ENCODE measurements at places on chromosomes 3 and 15.

- no peak for DNase-seq
Observed at GRCh38 chr3:99579246-99579645, 59.1 kb upstream of the COL8A1 start.

DNA sequence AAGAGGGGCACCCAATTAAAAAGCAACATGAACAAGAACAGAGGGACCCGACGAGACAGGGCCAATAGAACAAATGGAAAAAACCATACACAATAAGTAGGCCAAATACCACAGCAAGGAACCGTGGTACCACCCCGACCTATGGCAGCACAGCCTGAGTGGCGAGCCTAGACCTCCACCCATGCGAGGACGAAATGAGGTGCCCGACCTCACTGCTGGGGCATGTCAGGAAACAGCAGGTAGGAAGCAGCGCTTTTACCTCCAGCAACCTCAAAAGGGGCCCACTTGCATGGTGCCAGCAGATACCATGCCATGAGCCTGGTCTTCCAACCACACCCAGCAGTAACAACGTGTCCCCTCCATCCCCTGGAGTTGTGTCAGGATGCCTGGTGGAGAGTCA is 77.9 kb downstream of the PCSK6 start:
- no peak for DNase-seq

DNA sequence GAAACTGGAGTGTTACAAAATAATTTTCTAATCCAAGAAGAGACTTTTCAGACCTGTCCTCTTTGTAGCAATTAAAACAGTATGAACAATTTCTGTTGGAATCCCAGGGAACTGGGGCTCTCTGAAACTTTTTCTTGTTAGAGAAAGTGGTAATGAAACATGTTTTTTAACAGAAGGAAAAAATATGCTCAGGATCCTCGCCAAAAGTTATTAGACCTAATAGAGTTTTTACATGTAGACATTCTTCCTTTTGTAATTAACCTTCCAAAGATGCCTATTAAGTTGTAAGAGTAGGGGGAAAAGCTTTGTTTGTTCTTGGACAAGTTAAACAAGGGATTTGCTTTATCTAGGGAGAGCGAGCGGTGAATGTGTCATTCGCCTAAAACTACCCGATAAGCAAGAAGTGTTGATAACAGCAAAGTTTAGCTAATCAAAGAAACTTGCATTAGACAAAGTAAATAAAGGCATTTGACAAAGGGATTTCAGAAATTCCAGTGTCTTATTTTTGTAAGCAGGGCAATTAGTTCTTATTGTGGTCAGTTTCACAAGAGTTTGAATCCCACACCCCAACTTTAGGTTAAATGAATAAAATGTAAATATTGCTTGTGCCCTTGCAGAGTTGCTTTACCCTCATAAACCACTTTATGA is 2.3 kb downstream of the RARB start:
- no peak for DNase-seq

- DNase-seq: no peak
Observed at GRCh38 chr3:120433662-120434331, 17.0 kb downstream of the FSTL1 start.

GRCh38 chr3:58073301-58074108 is 65.3 kb downstream of the FLNB start:
- no peak for DNase-seq

DNA sequence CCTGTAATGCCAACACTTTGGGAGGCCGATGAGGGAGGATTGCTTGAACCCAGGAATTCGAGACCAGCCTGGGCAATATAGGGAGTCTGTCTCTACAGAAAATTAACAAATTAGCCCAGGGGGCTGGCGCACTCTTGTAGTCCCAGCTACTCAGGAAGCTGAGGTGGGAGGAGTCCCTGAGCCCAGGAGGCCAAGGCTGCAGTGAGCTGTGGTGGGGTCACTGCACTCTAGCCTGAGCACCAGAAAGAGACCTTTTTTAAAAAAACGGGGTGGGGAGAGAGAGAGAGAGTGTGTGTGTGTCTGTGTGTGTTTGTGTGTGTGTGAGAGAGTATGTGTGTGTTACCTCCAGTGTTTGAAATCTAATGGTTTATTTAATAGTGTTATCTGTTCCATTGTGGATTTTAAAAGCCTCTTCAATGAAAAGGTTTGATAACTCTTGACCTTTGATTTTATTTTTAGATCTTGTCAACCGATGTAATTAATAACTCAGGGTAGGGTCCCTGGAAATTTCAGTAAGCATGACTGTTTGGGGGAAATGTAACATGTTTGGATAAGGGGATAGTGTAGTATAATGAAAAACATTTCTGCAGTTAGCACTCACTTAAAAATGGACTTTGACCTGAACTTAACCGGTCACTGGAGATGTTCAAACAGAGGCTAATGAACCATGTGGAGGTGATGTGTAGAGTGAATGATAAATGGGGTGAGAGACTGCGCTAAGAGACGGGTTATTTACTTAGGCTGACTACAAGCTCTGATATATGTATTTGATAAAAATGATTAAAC is 29.7 kb downstream of the LRCH3 start:
- no peak for DNase-seq

DNA sequence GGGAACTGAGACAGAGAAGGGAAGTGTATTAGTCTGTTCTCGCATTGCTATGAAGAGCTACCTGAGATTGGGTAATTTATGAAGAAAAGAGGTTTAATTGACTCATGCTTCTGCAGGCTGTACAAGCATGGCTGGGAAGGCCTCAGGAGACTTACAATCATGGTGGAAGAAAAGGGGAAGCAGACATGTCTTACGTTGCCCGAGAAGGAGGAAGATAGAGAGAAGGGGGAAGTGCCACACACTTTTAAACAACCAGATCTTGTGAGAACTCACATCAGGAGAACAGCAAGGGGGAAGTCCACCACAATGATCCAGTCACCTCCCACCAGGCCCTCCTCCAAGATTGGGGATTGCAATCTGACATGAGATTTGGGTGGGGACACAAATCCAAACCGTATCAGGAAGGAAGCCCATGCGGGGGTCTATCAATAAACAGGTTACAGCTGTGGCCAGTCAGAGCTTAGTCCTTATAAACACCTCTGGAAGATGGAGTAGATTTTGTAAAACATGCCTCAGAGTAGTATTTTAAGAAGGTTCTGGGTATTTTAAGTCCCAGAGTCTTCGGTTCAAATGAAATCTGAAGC is 153.9 kb downstream of the GHSR start:
- DNase-seq: no peak

GRCh38 chr3:54888162-54888561 is 39.7 kb downstream of the LRTM1 start:
- DNase-seq: no peak

GRCh38 chr3:97892852-97893251 is 71.0 kb downstream of the CRYBG3 start:
- no peak for DNase-seq

DNA sequence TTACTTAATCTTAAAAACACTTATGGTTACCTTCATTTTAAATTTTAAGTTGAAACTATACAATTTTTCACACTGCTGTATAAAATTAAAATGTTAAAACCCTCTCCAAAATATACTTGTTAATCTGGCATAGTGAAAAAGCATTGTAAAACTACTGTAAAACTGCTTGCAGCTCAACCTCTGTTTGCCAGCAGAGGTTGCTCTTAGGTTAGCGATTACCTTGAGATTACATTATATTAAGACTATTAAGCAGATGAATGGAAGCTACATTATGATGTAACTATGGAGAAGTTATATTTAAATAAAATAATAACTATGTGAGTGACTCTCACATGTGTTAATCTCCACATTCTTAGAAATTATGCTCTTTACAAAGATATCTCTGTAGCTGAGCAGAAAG is 143.6 kb upstream of the SLITRK3 start:
- no peak for DNase-seq

GRCh38 chr3:159950156-159950898 is 38.3 kb upstream of the IL12A start:
- no peak for DNase-seq

- no peak for DNase-seq
Observed at GRCh38 chr15:63441266-63441665, 59.6 kb upstream of the CA12 start.

GRCh38 chr3:170760174-170760526 is 109.8 kb downstream of the RPL22L1 start:
- no peak for DNase-seq

- DNase-seq: no peak
Observed at GRCh38 chr3:172018364-172018763, 21.0 kb upstream of the FNDC3B start.

DNA sequence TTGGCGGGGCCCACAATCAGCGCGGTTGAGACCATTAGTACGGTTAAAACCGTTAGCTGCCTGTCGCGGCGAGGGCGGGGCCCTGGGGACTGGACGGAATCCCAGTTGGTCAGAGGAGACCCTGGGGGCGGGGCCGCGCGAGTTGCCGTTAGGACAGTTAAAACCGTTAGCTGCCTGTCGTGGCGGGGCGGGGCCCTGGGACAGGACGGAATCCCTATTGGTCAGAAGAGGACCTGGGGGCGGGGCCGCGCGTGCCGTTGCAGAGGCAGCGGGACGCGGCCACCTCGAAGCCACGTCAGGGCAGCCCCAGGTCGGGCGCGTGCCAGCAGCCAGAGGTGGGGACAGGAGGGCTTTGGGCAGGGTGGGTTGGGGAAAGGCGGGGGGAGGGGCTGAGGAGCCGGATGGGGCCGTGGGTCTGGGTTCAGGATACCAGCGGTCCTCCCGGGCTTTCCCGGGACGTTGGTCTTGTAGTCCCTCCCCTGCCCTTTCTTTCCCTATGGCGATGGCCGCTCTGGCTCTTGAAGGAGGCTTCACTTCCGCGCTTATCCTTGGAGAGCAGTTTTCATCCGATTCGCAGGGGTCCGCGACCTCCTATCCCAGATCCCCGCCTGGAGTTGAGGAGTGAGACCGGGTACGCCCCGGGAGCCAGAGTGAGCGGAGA is 28.0 kb downstream of the KLHDC8B start:
- DNase-seq: no peak

GRCh38 chr3:182979103-182979673 is 1.1 kb downstream of the DCUN1D1 start:
- no peak for DNase-seq

DNA sequence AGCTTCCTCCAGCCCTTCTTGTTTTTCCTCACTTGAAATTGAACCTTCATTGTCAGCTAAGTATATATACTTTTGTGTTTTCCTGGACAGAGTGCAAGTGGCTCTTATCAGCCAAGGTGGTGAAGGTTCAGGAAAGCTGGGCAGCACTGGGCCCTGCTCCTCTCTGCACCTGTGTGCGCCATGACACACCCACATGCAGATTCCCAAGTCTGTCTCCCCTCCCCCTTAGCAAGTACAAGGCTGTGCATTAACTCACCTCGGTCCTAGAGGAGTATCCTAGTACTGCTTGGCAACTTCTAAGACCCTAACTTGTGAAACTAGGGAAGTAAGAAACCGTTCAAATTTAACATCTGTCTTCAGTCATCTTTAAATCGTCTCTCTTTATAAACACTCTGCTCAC is 85.8 kb downstream of the SLC49A4 start:
- no peak for DNase-seq

Data from activated CD4-positive, alpha-beta T cell treated with anti-CD3 and anti-CD28 coated beads, Interleukin-2, amount 50 U/mL, for 24 hours (primary cell).